ENCODE measurements at places on chromosomes 13 and 19.

GRCh38 chr19:29681422-29682235, 16.4 kb downstream of the PLEKHF1 start:
- no peak for DNase-seq

- DNase-seq = no peak
Observed at GRCh38 chr19:52034051-52034728, 6.0 kb upstream of the ZNF614 start.

- DNase-seq = peak; percentile 4
Observed at GRCh38 chr13:107765724-107766401, 449.5 kb downstream of the LIG4 start.

- DNase-seq = peak; percentile 89
Observed at GRCh38 chr13:110799246-110800236, 86.0 kb downstream of the ING1 start.

GRCh38 chr13:34589581-34589980, 352.5 kb upstream of the NBEA start:
- no peak for DNase-seq

DNA sequence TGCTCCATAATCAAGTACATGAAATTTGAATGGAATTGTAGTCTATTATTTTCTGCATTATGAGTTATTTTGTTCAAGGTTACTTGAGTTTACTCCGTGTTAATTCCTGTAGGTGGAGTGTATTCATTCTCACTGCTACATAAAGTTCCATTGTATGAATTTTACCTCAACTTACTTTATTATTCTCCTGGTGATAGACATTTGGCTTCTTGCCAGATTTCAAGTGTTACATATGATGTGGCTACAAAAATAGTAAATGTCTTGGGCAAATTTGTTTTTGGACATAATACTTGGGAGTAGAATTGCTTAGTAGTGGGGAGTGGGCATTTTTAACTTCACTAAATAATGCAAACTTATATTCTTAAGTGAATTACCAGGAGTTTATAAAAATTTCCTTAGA, 328.9 kb downstream of the SHISA2 start:
- DNase-seq = no peak

GRCh38 chr19:38792250-38793111, 3.5 kb downstream of the LGALS7B start:
- no peak for DNase-seq

DNA sequence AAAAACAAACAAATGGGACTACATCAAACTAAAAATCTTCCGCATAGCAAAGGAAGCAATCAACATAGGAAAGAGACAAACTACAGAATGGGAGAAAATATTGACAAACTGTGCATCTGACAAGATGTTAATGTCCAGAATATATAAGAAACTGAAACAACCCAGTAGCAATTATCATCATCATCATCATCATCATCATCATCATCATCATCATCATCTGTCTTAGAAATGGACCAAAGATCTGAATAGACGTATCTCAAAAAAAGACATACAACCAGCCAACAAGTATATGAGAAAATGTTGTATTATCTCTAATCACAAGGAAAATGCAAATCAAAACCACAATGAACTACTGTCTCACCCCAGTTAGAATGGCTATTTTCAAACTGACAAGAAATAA, 173.9 kb downstream of the PRR20E start:
- DNase-seq = no peak

- DNase-seq = peak; percentile 49
Observed at GRCh38 chr13:25085125-25085742, 10.7 kb upstream of the PABPC3 start.

- no peak for DNase-seq
Observed at GRCh38 chr13:106525865-106526264, 9.6 kb downstream of the EFNB2 start.

DNA sequence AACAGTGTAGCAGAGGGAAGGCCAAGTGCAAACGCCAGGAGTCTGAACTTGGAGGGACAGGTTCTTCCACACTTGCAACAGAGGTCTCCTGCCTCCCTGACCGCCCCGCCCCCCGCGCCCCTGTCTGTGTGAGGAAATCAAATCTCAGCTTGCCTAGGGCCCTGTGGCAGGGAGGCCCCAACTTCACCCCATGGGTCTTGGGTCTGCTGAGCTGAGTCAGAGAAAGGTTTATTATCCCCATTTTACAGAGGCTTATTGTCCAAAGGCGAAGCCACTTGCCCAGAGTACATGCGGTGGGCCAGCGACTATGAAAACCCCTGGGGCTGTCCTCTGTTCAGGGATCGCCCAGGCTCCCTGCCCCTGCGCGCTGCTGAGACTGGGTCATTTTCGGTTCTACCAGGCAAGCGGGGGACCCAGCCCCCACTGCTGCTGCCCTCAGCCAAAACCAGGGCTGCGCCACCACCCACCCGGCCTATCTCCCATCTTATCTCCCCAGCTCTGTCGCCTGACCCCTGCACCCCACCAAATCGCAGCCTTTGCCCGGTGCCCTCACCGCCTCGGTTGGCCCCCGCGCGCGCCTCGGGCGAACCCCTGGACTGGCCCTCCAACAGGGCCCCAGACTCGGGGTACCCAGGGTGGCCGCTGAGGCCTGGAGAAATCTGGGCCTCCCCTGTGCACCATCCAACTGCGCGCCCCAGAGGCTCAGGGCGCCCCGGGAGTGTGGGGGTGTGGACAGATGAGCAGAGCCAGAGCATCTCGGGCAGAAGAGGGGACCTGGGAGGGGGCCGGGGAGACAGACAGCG, 850 bp upstream of the CERS4 start:
- peak; percentile 38 for DNase-seq

DNA sequence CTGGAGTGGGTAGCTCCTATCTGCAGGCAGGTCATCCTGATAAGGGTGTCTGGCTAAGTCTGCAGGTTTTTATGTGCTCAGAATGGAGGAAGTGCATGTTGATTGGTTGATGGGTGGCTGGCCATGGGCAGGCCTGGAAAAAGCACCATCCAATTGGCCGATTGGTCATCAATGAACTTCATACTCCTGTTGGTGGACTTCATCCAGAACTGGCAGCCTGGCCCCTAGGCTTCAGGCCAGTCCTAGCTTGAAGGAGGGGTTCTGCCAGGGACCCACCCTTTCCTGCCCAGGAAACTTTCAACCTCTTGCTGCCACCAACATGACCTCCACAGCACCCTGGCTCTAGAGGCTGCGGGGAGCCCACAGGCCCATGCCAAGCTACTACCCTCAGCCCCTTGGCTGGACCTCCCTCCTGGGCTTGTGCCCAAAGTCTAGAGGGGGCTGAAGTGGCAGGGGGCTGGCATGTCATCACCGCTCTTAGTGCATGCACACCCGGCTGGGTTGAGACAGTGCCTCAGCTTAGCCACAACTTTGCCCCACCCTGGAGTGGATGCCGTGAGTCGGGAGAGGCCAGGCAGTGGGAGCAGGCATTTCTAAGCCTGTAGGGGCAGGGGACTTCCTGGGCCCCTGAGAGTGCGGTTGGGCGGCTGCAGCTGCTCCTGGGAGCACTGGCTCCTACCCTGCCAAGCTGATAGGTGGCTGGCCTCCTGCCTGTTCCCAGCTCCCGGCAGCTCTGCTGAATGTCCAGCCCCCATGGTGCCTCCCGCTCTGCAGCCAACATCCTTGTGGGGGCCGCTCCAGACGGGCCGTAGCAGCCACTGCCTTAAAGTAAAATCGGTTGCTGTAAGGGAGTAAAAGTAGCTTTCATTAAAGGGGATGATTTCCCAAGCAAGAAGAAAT, 13.2 kb downstream of the DNAJC15 start:
- no peak for DNase-seq

- DNase-seq = no peak
Observed at GRCh38 chr13:27790523-27790922, 1.8 kb upstream of the GSX1 start.

DNA sequence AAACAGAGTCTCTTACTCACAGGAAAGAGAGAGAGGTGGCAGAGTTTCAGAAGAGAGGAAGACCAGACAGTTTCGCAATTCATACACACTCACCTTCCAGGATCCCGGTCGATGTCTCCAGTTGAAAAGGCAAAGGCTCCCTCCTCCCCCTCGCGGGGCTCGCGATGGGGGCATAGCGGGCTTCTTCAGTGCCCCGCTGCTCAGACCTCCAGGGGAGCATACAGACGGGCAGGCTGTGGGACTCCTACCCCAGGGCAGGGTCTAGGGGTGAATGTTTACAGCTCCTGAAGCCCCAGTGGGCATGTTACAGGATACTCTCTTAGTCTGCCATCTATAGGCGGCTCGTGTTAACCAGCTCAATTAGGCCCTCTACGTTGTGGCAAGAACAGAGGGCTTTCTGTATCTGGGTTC, 139.2 kb downstream of the SLITRK5 start:
- DNase-seq = no peak
